ENCODE measurements at places on chromosomes 1 and 21.

GRCh38 chr1:151908228-151908691 is 1.1 kb downstream of the THEM4 start:
- DNase-seq = no peak

DNA sequence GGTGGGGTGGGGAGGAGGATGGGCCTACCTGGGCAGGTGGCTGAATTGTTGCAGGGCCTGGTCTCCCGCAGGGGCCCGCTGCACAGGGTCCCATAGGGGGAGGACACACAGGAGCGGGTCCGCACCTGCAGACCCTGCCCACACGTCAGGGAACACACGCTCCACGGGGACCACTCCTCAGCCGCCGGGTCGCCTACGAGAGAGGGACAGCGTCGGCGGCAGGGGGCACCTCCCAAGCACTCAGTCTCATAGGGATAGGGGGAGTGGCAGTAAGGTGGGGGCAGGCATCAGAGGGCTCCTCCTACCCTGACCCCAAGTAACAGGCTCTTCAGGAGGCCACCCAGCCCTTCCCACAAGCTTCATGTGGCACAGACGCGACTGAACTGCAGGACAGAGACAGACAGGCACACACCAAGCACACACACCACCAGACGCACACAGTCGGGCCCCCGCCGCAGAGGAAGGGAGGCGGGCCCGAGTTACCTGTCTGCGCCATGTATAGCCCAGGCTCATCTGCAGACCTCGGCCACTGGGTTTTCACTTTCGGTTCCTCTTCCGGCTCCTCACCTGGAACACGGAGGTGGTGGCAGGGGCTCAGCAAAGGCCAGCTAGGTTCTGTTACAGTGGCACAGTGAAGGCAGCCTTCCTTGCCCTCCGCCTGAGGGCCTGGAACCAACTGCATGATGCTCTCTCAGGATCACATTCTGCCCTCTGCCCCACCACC is 19.8 kb downstream of the ADGRB2 start:
- no peak for DNase-seq

GRCh38 chr1:46406881-46407608 is 12.9 kb downstream of the FAAH start:
- no peak for DNase-seq

DNA sequence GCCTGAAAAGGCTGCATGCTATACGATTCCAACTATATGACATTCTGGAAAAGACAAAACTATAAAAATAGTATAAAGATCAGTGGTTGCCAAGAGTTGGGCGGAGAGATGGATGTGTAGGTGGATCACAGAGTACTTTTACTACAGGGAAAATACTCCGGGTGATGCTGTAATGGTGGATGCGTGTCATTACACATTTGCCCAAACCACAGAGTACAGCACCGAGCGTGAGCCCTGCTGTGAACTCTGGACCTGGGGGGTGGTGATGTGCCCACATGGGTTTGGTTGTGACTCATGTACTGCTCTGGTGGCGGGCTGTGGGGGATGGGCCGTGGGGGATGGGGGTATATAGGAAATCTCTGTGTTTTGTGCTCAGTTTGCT is 162.7 kb upstream of the COL6A1 start:
- DNase-seq = no peak

GRCh38 chr1:11921022-11921421 is 5.2 kb downstream of the KIAA2013 start:
- no peak for DNase-seq

DNA sequence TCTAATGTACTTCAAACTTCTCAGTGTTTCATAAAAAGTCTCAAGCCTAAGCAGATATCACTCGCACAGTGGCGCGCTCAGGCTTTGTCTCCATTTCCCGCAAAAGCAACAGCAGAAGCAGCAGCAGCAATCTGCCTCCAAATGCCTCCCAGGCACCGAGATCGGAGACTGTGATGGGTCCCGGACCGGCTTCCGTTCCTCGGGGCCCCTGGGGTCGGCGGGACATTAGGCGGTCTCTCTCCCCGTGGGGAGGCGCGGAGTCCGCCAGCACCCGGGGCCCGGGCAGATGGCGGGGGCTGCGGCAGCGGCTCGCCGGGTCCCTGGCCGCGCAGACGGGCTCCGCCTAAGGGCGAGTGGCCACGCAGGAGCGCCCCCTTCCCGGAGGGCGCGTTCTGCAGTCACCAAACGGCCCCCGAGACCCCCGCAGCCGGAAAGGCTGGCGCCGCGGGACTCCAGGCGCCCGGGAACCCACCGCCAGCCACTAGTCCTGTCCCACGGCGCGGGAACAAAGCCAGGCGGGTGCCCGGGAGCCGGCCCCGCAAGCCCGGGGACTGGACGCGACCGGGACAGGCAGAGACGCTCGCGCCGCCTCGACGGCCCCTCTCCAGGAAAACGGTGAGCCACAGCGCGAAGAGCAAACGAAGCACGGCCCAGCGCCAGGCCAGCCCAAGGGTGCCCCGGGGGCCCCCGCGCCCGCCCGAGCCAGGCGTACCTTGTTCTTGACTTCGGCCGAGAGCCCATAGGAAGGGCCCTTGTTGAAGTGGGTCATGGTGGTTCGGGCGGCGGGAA is 590 bp downstream of the CNN3 start:
- no peak for DNase-seq

DNA sequence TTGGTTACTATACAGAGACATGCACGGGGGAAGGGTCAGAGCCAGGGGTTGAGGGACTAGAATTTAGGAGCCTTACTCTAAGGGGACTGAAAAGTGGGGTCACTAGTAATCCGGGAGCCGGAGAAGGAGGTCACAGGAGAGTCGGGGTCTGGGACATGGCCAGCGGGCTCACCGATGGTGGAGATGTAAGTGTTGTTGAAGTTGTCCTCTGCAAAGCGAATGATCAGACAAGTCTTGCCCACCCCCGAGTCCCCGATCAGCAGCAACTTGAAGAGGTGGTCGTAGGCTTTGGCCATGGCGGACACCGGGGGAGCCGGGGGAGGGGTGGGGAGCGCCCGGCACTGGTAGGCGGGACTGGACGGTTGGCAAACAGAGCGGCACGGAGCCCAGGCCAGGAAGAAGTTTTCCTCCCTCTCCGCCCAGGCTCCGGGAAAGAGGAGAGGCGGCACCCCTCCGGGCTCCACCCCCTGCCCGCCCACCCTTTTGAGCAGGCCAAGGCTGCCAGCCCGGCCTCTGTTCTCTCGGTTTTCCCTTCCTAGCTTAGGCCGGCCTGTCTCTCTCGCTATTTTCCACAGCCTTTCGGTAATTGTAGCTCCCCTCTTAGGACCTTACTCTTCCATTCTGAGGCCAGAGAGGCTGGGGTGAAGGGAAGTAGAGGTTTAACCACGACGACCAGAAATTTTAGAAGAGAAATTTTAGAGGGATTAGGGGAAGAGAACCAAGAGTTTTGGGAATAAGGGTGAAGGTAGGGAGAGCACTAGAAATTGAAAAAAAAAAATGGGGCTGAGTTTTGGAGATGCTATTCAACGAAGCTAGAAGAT is at the start of gene RAB13:
TSS of gene RAB13 (minus strand) at position 399 of the 821 bp plus-strand sequence. CDS start at position 296, 103 bp downstream.
- DNase-seq = no peak

DNA sequence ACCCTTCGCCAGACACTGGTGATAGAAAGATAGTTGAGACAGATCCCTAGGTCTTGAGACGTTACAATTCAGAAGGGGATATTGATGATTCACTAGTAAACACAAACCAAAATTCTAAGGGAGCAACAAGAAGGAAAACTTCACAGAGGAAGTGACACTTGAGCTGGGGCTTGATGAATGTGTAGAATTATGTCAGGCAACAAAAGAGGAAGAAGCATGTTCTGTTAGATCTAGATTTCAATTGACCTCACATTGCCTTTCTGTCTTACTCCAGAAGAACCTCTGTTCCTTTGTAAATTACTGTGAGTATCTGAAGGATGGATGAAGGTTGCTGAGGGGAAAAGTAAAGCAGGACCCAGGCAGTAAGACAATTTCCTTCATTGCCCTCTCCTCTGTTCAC is 328.2 kb downstream of the KCTD3 start:
- DNase-seq = no peak

DNA sequence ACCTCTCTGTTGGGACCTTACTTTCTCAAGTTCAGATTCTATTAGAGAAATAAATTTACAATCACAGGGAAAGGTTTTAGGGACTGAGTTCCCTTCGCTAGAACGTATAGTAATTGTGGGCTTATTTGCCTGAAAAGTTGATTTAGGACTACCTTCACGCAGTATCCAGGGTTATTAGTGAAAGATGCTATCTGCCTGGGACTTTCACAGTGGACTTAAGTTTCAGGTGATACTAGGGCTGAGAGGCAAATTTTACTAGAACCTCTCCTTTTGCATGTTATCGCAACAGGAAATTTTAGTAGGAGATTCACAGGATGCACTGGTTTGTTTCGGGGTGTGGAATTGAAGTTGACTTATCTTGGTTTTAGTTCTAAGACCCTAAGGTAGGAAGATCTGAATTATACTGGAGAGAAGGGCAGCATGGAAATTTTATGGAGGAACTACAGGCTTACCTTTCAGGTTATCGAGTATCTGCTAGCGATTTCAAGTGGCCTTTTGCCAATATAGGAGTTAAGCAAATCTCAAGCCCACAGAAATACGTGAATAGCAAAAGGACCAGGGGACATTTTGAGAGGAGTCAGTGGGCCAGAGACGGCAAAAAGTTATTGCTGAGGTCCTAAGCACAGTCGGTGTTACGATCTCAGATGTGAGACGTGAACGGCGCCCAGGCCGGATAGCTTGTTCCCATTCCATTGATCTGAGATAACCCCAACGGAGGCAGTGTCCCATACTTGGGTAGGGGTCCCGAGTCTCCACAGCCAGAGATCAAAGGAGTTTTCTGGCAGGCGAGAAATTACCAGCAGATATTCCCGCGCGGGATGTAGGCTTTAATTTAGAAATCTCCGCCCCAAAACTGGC is 723 bp upstream of the GNAI3 start:
- DNase-seq = no peak

DNA sequence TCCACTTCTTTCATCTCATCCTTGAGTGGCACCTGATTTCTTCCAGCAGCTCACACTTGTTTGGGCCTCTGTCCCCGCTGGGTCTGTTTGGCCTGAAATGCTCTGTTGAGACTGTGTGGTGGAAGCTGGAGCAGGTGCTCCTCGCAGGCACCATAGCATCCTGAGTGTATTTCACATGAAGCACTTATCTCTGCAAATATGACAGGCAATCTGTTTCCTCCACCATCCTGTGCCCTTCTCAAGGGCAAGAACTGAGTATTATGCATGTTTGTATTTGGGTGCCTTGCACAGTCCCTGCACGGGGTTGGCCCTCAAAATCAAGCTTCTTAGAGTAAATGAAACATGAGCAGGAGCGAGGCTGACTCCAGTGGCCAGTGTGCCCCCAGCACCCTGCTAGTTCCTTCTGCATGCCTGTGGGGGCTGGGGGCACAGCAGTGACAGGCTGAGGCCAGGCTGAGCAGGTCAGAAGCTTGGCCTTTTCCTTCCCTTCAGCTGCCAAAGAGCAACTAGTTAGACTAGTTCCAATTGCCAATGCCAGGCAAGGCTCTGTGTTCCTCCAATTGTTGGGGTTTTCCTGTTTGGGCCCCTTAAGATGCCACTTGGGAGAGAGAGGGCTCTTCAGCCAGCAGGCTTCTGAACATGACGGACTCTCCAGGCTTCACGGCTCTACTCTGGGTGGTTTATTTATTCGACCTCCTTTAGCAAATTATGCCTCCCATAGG is 129.6 kb upstream of the ATP1A1 start:
- DNase-seq = no peak

GRCh38 chr1:29201595-29202051 is 19.9 kb upstream of the SRSF4 start:
- no peak for DNase-seq

DNA sequence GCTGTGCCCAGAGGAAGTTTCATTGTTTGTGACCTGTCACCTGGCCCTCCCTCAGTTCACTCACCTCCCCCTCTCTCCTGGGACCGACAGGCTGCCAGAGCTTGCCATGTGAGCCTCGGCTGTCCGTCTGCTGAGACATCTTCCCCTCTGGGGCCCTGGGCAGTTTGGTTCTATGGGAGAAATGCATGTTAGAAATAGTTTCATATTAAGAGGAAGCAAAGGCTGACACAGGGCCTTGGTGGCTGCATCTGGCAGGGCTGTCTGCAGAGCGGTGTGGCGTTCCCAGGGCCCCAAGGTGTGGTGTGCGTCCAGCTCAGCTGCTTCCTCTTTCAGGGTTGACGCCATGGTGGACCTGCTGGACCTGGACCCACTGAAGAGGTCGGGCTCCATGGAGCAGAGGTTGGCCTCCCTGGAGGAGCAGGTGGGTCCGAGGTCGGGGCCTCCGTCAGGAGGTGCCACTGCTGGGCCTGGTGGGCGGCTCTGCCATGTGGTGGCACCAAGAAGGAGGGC is 31.9 kb upstream of the LRRC3 start:
- no peak for DNase-seq

GRCh38 chr1:151934048-151934493 is 24.8 kb upstream of the THEM4 start:
- no peak for DNase-seq

DNA sequence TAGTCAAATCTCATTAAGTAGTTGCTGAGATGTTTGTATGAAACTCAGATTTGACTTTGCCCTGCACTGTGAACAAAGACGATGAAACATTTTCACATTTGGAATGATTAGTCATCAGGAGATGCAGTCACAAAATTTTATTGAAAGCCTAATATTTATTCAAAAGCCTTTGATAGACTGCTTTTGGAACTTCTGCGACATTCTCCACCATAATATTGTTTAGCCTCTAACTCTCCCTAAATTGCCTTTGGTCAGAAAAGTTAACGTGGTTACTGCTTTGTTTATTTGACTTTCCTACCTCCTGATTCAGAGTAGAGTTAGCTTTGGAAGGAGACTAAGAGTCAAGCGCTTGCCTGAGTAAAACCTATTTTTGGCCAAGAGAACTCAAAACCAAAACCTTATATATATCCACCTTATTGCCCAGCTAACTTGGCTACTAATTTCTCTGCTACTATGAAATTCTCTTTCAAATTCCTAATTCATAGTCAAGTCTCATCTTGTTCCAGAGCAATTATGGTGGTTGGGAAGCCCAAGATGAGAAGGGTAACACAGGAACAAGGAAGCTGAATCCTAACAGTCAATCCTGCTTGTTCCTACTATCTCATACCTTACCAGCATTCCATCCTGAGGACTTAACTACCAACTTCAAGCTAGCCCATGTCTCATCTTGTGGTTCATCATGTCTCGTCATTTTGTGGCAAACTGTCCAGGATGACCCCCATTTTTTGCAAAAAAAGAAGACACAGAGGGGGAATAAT is 429.6 kb downstream of the USP25 start:
- DNase-seq = no peak

GRCh38 chr1:230286166-230286889 is 139.8 kb downstream of the PGBD5 start:
- no peak for DNase-seq

- no peak for DNase-seq
Measured at GRCh38 chr1:230972855-230973271, 5.8 kb downstream of the TTC13 start.

- DNase-seq = no peak
Measured at GRCh38 chr21:43687566-43688399, 28.4 kb downstream of the RRP1B start.

DNA sequence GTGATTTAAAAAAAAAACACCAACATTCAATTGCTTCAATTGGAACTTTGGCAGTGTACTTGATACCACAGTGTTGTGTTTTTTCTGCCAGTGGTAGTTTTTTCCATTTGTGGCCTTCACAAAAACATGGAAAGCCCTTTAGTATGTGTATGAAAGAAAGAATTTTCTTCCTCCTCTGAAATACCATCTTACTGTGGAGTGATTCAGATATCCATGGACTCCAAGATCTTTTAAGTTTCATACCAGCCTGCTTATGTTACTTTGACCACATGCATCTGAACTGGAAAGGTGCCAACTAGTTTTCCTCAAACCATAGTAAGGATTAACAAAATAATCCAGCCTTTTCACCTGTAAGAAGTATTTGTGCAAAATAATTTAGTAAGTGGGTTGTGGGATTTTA is 3.4 kb downstream of the PPP2R5A start:
- DNase-seq = no peak

Measured in activated gamma-delta T cell (primary cell).